ENCODE measurements at places on chromosomes 1 and 21. TPM values are rescaled to one million over a fixed set of nuclear protein-coding genes. Genes with fewer than 3 reads are reported as not detected.

- DNase-seq: no peak
These were observed 75.3 kb upstream of the KIAA0040 start for GRCh38 chr1:175267716-175268416.

DNA sequence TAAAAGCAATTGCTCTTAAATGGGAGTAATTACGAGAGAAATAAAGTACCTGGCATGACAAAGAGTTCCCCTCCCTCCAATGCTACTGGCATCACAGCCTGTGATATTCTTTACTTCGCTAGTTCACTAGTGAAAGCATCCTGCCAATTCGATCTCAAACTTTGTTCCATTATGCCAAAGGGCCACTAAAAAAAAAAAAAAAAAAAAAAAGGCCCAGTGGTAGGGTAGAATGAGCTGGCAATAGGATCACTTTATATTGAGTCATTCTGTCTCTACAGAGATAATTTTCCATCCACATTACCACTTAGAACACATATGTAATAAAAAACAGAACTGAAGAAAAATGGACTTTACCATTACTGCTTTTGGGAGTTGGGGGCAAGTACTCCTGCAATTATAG is 11.2 kb downstream of the PUM1 start:
- DNase-seq: no peak

GRCh38 chr1:221035662-221036153 is 156.5 kb downstream of the HLX start:
- DNase-seq: no peak

GRCh38 chr1:74425676-74426075 is 86.7 kb downstream of the LRRC53 start:
- DNase-seq: no peak

AADACL3 gene
- polyA plus RNA-seq: not detected

DNA sequence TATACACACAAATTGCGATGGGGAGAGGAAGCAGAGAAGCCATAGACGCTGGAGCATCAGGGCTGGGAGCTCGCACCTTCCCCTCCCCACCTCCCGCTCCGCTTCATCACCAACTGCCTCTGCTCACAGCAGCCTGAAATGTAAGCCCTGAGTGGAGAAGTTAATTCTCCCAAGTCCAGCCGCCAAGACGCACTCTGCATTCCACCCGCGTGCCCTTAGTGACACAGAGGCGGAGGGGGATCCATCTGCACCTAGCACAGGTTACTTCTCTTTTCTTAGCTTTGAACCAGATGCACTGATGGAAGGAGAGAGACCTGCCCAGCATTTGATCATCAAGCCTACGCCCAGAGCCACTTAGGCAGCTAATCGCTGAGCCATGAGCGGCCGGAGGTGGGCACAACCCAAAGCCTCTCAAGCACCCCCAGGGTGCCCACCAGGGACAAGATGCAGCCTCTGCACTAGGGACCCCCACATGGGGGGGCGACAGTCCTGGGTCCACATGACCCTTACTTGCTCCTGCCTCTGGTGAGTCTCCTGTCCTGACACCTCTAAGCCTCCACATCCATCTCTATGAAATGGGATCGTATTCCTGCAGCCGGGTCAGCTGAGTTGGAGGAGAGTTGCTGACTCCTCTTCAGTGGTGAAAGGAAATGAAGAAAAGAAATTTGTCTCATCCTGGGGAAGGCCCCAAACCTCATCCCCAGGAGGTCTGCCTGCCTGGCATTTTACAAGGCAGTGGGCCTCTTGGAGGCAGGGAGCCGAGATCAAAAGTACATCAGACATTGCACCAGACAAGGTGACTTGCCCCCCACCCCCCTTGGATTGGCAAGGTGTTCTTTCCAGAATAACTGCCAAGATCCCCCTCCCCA is 316.2 kb downstream of the MATN1 start:
- no peak for DNase-seq

RSPH1 gene
- 14.4 TPM for polyA plus RNA-seq

AMY1A gene
- not detected for polyA plus RNA-seq

GJA9 gene
- 0.76 TPM for polyA plus RNA-seq

GRCh38 chr1:201495551-201496295 is 11.2 kb downstream of the CSRP1 start:
- DNase-seq: no peak

HPDL gene
- polyA plus RNA-seq: 3.0 TPM

TNNT2 gene
- polyA plus RNA-seq: 56.4 TPM
